ENCODE measurements at places on chromosomes 2 and 18.

DNA sequence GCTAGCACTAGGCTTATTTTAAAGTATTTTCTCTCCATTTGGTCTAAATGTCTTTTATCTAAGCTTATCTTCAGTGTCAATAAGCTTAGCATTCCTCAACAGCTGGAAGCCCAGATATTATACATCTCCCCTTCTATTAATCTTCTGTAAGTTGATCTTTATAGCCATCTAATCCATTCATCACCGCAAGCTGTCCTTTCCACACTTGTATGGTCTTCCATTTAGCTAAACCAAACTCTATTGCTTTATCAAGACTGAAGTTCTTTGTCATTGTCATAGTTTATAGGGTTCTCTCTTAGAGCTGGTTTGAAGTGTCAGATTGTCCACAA lies 101.3 kb upstream of the GPR45 start:
- no peak for DNase-seq

DNA sequence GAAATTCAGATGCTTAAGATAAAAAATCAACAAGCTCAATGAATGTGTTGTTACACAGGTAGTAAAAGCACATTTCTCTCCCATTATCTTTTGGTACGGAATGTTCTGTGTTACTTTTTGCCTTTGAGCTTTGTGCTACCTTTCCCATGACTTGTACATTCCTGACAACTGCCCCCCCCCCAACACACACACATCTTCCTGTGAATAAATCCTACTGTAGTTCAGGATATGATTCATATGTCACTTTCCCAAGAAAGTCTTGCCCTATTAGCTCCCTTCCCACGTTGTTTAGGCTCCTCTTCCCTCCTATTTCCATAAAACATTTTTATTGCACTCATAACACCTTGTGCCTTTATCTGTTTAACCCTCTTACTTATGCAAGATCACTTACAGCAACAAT lies 442.6 kb upstream of the LRATD1 start:
- DNase-seq: no peak

GRCh38 chr2:36404754-36405153 lies 49.2 kb downstream of the CRIM1 start:
- no peak for DNase-seq

DNA sequence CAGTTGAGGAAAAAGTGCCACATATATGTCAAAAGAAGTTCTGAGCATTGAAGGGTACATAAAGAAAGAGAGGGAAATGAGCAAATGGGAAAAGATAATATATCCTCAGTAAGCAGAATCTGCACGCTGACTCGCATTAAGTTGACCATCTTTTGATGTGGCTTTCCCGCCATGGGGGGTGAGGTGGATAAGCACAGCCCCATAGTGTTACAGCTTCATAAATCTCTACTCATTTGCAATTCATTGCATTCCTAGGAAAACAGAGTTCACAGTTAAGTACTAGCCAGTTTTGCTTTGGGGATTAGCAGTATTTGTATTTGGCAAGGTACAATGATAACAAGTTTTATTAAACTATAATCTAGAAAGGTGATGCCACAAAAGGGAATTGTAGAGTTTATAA lies 814.2 kb downstream of the LRP1B start:
- DNase-seq: no peak

DNA sequence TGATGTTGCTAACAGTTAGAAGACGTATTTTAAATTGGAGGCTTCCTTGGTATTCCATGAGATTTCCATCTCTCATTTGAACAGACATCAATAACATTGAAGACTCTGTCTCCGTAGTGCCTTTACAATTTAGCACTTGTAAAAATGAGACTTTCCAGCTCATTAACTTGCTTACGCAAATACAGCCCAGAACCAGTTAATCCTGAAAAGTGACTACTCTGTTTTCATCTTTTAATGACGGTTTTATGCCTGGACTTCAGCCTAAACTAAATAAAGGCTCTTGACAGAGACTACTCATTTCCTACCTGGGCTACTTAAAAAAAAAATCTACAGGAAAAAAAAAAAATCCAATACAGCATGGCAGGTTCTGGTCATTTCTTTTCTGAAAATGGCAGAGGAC lies 148.6 kb downstream of the LRATD1 start:
- no peak for DNase-seq

DNA sequence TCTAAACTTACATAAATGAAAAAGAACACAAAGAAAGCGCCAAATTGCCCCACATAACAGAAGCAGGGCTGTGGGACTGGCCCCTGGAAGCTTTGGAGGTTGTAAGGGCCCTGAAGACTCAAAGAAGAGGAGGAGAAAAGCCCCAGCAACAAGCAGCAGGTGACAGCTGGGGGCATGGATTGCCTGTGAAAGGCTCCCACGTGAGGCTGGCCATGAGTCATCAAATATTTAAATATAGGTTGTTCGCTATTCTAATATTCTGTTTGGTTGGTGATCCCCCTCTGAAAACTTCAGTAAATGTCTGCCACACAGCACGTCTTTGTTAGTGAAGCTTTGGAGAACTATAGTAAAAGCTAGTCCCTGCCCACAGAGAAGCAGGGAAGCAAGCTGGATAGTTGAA lies 132.4 kb downstream of the MREG start:
- DNase-seq: no peak

GRCh38 chr2:139798391-139798790 lies 1018.2 kb upstream of the NXPH2 start:
- DNase-seq: no peak

- DNase-seq: no peak
These were observed 19.2 kb upstream of the PKDCC start for GRCh38 chr2:42028571-42029148.

DNA sequence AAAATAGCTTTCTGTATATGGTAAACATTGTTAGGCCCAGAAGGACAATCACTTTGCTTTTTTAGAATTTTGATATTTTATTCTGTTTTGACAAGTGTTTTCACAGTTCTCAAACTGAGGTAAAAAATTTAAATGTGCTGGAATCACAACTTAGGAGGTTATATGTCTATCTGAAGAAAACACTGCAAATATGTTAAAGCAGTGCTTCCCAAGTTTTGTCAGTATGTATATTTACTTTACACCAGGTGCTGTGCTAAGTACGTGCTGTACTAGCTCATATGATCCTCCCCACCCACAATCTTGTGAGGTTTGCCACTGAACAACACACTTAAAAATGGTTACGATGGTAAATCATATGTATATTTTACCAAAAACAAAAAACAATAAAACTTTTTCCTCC lies 124.2 kb downstream of the CABYR start:
- no peak for DNase-seq

DNA sequence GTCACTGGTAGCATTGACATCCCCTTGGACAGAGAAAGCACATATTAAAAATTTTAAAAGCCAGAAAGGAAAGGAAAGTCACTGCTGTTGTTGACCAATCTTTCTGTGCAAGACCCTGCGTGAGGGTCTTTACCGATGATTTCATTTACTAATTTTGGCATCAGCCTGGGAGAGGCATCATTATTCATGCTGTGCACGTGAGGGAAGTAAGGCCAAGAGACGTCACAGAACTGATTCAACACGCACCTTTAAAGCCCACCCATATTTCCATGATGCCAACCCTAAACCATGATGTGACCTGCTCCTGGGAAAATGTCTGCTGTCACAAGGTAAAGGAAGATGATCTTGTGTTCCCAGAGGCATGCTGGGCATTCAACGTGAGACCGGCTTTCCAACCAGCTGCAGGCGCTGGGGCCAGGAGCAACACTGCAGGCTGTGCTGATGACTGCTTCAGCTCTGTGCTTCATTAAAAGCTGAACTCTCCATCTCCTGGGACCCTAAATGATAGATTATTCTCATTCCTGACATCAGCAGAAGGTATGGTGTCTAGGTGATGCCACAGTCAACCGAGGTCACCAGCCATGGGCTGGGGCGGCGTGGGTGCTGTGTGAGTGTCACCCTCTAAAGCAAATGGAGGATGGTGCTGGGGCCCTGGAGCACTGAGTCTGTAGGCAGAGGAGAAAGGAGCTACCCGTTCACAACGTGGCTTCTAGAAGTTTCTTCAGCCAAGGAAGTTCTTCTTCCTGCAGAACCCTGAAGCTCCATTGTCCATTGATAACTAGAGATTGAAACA lies 53.9 kb downstream of the TMEM18 start:
- DNase-seq: no peak

GRCh38 chr2:25030702-25031101 lies 11.2 kb upstream of the EFR3B start:
- DNase-seq: no peak

DNA sequence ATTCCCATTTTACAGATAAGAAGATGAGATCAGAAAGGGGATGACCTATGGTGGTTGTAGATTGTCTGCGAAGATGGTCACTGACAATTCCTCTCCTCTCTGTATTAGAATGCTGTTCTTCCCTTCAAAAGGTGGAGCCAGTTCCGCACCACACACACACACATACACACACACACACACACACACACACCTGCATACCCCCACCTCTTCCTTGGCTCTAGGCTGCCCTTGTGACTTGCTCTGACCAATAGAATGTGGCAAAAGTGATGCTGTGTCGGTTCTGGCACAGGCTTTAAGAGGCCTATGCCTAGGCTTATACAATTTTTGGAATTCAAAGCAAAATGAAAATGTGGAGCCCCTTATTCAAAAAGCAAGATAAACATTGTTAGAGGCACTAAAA lies 88.0 kb downstream of the ZFP36L2 start:
- no peak for DNase-seq

GRCh38 chr2:174300114-174300513 lies 34.6 kb upstream of the SP9 start:
- DNase-seq: no peak

DNA sequence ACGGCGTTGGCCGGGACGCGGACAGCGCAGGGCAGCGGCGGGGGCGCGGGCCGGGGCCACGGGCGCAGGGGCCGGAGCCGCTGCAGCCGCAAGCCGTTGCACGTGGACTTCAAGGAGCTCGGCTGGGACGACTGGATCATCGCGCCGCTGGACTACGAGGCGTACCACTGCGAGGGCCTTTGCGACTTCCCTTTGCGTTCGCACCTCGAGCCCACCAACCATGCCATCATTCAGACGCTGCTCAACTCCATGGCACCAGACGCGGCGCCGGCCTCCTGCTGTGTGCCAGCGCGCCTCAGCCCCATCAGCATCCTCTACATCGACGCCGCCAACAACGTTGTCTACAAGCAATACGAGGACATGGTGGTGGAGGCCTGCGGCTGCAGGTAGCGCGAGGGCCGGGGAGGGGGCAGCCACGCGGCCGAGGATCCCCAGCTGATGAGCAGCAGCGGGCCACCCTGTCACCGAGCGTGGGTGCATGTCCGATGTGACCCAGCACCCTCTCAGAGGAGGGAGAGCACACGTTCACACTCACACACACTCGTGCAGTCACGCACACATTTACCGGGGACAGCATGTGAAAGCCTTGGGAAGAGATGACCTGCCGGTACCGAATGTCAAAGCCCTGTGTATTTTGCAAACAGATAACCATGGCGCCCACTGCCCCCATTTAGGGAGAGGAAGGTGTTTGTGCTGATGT lies 4.2 kb downstream of the GDF7 start:
- no peak for DNase-seq

GRCh38 chr2:8993196-8993901 lies 10.1 kb downstream of the MBOAT2 start:
- no peak for DNase-seq

GRCh38 chr18:50360611-50361010 lies 14.2 kb upstream of the SKA1 start:
- no peak for DNase-seq

DNA sequence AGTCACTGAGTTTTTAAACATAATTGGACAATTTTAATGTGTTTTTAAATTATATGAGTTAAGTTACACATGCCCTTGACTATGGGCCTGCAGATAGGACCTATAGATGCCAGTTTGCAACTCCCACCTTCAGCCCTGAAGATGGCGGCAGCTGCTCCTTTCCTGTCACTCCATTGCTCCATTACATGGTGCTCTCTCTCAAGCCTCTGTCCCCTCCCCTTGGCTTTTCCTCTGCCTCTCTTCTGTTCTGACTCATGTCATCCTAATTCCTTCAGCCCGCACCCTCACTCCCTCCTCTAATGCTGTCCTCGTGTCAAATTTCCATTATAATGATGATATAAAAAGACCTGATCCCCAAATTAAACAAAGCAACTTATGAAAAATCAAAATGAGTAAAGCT lies 133.7 kb upstream of the HNRNPA3 start:
- no peak for DNase-seq

GRCh38 chr2:209253544-209253943 lies 170.3 kb upstream of the MAP2 start:
- DNase-seq: no peak

DNA sequence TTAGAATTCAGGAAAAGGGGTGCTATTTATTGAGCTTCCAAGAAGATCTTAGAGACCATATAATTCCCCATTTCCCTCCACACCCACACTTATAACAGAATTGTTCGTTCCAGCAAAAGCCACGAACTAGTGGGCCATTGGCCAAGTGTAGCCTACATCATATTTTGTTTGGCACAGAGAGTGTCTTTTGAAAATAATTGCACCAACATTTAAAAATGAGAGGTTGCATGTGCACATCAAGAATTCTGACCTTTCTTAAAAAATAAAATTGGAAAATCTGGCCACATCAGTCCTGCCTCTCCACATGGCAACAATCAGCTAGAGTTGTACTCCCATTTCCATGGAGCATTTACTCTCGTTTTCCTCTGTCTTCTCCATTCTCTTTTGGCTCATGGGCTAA lies 655.5 kb upstream of the FANCL start:
- DNase-seq: no peak

DNA sequence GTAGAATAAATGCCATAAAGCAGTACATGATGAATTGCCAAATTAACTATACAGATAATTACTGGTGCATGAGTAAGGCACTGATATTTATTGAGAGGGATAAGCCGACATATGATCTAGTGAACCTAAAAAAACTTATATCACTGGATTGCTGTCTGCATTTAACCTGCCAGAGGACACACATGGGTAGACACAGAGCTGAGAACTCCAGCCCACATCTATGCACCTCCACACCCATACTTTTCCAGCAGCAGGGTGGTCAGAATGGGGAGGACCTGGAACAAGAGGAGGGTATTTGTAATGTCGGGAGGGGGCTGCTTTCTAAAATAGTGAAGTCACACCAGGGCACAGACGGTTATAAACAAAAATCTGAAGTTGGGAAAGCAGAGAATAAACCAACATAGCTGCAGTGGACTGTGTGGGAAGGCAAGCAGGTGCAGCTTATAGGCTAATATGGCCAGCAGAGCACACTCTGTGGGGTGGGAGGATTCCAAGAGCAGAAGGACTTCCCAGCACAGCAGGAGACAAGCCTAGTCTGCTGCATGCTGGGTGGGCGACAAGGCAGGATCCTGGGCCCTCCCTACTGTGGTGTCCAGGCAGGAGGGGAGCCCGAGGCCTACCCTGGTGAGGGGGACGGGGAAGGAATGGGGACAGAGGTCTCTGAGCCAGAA lies 17.2 kb downstream of the ST3GAL5 start:
- DNase-seq: no peak

DNA sequence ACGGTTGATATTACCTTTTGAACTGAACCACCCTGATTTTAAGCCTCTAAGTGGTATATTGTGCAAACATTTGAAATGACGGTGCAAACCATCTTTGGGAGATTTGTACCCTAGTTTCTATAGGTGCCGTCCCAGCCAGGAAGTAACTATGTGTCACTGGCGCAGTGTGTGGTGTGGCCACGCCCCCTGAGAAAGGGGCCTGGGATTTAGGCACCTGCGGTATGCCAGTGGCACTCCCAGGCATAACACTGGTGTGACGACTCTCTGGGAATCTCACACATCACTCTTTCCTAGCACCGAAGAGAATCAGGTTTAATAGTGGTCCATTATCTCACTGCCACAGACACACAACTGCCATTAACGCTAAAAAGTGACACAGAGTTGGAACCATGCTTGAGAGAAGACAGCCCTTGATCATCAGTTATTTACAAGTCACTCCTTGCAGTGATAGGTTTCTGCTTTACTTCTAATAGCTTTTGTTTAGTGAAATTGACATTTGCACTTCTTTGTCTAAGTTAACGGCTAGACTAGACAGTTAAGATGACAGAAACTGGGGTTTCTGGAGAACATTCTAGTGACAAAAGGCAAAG lies 11.1 kb downstream of the AQP4 start:
- DNase-seq: no peak
